T follicular helper cell (primary cell): ENCODE measurements at places on chromosomes 5 and 9.

- peak; percentile 9 for DNase-seq
Measured at GRCh38 chr5:95621839-95622629, 2.1 kb downstream of the GPR150 start.

DNA sequence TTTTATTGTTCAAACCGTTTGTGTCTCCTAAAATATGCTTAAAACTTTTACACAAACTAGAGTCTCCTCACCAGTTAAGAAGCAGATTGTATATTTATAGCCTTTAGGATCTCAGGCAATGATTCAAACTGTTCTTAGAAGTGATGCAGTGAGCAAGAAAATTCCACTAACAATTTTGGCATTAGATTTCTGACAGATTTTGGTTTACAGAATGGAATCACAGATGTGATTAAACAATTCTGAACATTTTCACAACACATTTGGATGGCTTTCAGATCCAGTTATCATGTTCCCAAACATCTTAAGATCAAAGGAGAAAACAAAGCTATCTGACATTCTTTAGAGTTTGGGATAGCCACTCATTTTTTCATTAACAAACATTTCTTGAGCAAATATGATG lies 181.7 kb upstream of the RIOK2 start:
- DNase-seq: no peak

- no peak for DNase-seq
Measured at GRCh38 chr5:159174511-159175168, 34.7 kb downstream of the RNF145 start.

GRCh38 chr5:68428231-68428811 lies 212.8 kb downstream of the PIK3R1 start:
- DNase-seq: no peak

DNA sequence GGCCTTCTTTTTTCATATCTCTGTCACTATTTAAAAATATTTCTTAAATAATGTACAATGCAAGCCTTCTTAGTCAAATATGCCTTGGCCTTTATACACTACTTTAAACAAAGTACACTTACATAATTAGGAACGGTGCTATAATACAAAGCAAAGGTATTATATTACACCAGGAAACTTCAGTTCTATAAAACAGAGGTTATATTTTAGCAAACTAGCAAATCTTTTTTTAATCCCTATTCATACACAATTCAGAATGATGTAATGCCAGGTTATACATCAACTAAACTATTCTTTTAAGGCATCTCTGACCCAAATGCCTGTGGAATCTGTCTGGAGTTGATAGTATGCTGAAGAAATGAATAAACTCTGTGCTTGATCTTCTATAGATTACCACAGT lies 10.7 kb upstream of the LURAP1L start:
- no peak for DNase-seq

- no peak for DNase-seq
Measured at GRCh38 chr5:2806176-2806575, 54.7 kb upstream of the IRX2 start.

- no peak for DNase-seq
Measured at GRCh38 chr5:140049205-140049604, 6.1 kb upstream of the NRG2 start.

- DNase-seq: no peak
Measured at GRCh38 chr5:154406826-154407225, 39.0 kb upstream of the SAP30L start.
